ENCODE measurements at places on chromosomes 16 and 17. TPM values are rescaled to one million over a fixed set of nuclear protein-coding genes. Genes with fewer than 3 reads are reported as not detected.

DNA sequence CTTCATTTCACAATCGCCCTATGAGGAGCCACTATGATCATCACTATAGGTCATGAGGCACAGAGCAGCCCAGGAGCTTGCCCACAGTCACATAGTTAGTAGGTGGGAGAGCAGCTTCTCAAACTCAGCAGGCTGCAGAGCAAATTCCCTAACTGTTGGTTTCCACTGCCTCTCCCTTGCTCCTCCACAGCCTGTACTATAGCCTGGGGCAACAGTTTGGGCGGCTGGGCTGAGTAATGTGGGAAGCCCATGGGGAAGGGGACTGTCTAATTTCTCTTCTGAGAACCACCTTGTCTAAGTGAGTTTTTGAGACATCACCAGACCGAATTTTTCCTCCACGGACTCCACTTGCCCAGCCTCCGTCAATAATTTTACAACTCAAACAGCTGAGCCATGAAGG, 73.4 kb upstream of the GPR139 start:
- no peak for DNase-seq

DNA sequence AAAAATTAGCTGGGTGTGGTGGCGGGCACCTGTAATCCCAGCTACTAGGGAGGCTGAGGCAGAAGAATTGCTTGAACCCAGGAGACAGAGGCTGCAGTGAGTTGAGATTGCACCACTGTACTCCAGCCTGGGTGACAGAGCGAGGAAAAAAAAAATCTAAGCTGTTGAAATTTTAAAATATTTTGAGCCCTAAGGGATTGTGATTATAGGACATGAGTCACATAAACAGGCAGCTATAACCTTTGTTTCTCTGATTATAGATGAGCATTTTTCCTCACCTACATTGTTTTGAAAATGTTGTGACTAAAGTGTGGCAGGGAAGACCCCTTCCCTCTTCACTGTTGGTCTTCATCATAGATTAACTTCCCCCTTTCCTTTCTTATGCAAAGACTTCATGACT, 135.5 kb downstream of the MGAT5B start:
- no peak for DNase-seq

GRCh38 chr16:89956505-89957215, 8.1 kb downstream of the DEF8 start:
- no peak for DNase-seq

DNA sequence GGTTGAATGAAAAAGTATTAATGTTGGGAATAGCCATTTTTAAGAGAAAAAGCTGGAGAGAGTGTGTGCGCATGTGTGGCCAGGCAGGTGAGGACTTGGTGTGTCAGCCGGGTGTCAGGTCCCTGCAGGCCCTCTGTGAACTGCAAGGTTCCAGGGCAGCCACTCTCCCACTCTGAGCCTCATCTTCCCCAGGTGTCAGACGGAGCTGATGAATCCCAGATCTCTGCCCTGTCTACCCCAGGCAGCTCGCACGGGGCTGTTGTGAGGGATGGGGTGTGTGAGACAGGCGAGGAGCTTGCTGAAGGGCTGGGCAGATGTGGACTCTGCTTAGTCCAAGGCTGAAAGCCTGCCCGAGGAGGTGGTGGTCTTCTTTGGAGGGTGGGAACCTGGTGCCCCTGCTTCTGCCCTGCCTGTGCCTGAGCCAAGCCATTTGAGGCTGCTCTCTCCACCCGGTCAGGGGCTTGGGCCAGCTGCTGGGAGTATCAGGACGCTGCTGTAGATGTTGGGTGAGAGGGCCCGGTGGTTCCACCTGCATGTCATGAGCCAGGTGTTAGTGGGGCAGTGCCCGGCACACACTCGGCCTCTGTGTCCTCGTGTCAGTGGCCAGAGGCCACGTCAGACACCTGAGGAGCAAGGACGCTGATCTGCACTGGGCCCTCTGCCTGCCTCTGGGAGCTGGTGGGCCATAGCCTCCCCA, 122.4 kb downstream of the RAB11FIP4 start:
- DNase-seq = no peak

DNA sequence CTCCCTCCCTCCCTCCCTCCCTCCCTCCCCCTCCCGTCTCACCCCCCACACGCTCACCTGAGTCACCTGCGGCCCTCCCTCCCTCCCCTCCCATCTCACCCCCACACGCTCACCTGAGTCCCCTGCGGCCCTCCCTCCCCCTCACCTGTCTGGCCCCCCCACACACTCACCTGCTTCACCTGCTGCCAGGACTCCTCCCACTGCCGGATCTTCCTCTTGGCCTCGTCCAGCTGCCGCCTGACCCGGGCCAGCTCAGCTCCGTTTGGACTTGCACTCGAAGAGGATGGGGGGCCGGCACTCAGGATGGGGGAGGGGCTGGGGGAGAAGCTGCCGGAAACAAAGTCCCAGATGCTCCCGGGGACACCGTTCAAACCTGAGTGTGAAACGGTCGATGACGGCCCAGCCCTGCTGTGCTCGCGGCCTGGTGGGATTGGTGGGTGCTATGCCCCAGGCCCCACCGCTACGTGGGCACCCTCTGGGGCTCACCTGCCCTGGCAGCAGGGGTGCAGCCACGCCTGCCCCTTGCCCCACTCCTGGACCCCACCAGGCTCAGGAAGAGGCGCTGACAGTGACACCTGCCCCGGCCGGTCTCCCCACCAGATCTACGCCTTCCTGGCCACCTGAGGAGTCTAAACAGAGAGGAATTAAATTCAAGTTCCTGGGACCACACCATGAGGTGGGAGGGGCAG, 15.9 kb downstream of the GNPTG start:
- no peak for DNase-seq

GRCh38 chr17:48127371-48128051, 19.9 kb downstream of the SNX11 start:
- DNase-seq = no peak

DNA sequence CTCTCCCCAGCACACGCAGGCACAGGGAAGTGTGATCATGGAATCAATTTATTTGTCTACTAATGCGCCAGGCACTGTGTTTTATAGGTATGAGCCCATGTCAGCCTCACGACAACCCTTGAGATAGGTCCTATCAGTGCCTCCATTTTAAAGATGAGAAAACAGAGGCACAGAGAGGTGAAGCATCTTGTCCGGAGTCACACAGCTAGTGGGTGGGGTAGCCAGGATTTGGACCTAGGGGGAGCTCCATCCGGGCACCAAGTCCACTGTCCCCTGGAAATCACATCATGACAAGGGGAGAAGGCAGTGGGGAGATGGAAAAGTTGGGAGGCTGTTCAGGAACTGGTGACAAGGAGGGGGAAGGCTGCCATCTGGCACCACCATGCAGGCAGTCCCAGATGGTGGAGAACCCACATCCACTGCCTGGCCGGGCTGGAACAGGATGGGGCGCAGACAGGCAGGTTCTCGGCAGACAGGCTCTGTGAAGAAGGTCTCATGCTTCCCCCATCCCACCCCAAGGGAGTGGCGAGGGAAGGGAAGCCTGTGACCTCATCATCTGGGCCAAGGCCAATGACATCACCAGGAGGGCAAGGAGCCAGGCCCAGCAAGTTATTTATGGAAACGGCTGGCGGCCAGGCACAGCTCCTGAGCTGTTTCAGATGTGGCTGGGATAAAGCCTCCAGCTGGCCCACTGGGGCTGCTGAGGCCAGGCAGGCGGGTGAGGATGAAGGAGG, 126.0 kb upstream of the SDK2 start:
- DNase-seq = peak; percentile 4

DNAJA2 gene
- 49.4 TPM for total RNA-seq

SLC12A4 gene
- 31.8 TPM for total RNA-seq

DNA sequence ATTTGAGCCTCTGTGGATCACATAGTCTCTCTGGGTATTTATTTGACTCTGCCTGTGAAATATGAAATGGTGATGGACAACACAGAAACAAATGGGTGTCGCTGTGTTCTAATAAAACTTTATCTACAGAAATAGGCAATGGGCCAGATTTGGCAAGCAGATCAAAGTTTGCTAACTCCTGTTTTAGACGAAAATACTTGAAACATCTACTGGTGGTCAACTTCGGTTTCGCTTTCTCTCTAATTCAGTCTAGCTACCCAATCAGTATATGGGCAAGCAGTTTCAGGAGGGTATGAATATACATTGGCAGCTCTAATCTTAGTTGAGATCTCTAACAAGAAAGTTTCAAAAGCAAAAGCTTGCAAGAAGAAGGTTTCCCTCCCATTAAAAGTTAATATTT, 60.1 kb upstream of the DYNLRB2 start:
- DNase-seq = no peak

GRCh38 chr16:12617401-12617819, 186.3 kb downstream of the CPPED1 start:
- no peak for DNase-seq

GRCh38 chr16:78955206-78955605, 645.3 kb downstream of the MAF start:
- DNase-seq = no peak

DNA sequence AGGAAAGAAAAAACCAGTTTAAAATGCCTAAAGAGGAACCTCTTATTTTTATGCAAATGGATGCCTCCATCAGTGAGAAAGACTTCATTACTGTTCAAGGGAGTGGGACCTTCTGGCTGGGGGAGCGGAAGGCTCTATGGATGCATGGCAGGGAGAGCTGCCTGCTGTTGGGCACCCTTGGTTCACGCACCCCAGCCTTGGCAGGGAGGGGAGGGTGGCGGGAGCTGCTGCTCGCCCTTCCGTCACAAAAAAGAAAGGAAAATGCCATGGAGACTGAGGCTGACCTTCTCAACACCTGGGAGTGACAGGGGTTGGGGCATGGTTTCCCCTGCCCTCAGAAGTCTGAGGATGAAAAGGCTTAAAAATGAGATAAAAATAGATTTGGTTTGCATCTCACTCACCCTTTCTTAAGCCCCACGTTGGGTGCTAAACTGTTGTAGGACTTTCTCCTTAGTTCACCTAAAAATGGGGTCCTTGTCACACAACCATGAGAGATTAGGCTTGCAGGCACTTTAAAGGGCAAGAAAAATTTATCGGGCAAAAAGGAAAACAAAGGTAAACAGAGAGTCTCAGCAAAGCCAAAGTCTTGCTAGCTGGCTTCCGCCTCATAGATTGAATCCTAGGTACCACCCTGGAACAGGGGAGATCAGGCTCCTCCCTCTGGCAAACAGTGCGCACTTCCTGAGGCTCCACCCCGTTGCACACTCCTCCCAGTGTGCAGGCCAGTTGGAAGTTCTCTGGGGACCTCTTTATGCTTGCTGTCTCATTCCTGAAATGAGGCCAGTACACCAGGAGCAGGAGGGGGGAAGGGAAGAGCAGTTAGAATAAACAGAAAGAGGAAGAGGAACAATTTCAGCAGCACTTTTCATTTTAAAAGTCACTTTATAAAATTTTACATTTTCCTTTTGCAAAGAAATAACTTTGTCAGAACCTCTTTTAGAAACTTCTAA, 31.6 kb downstream of the PHKB start:
- DNase-seq = no peak

KRTAP9-9 gene
- total RNA-seq = not detected

DNA sequence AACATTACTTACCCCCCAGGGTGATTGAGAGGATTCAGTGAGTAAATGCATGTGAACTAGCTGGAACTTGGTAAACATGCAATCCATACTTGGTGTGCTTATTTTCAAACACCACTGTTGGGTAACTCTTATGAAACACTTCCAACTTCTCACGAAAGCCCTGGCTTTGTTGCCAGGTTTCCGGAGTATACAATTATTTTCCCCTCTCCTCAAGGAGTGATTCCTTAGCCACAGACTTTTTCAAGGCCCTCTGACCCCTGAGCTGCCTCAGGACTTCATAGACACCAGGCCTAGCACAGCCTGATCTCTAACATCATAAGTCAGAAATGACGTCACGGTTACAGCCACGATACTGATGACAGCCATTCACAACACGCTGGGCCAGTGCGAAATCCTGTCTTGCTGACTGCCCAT, 27.6 kb downstream of the HSD17B2 start:
- no peak for DNase-seq

- DNase-seq = no peak
Observed at GRCh38 chr17:83010206-83011200, 68.9 kb upstream of the METRNL start.

ESRP2 gene
- total RNA-seq = 27.0 TPM

GRCh38 chr16:22053921-22054341, 38.4 kb upstream of the VWA3A start:
- no peak for DNase-seq

- DNase-seq = no peak
Observed at GRCh38 chr17:70378076-70378475, 208.7 kb downstream of the KCNJ2 start.

- no peak for DNase-seq
Observed at GRCh38 chr16:82133798-82134197, 36.2 kb downstream of the MPHOSPH6 start.

DNA sequence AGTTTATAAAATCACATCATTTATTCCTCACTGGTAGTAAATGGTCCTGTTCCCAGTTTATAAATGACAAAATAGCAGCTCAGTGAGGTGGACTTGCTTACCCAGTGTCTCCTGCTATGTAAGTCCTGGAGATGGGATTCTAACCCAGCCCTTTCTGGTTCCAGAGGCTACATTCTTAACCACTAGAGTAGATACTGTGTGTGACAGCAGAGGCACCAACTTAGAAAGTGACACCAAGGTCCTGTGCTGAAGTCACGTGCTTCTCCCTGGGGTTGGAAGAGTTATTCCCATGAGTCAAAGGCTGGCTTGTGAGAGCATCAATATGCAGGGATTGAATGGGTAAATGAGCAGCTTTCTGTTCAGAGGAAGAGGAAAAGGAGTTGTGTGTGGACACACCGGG, 167.3 kb upstream of the IRX3 start:
- no peak for DNase-seq

GRCh38 chr17:4591529-4591928, 7.2 kb downstream of the SMTNL2 start:
- no peak for DNase-seq

- no peak for DNase-seq
Observed at GRCh38 chr17:79833110-79833450, 6.2 kb downstream of the CBX4 start.

GRCh38 chr17:42578282-42578869, 847 bp upstream of the PSMC3IP start:
- peak; percentile 24 for DNase-seq

SEPTIN12 gene
- not detected for total RNA-seq

GRCh38 chr17:8051831-8052230, 13.0 kb downstream of the ALOX15B start:
- DNase-seq = no peak

GRCh38 chr17:78344666-78345065, 15.2 kb downstream of the SOCS3 start:
- DNase-seq = no peak

DNA sequence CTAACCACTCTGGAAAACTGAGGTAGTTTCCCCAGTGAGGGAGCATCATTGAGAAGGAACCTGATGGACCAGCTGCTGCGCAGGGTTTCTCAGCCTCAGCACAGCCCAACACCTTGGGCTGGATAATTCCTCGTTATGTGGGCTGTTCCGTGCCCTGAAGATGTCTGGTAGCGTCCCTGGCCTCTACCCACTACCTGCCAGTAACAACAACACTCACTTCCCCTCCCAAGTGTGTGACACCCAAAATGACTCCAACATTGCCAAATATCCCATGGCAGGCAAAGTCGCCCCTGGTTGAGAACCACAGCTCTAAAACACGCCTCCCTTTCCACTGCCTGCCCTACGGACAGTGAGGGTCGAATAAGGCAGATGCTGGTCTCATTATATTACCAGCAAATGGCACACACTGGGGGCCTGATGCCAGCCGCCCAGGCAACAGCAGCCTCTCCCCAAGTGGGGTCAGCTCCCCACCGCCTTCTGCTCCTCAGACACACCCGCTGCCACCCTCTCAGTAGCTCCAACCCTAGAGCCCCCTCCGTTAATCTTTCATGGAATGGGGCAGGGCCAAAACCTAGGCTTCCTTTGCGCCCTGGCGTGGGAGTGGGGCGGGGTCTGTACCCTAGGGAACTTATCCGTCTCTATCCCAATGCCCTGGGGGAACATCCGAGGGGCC, 1.0 kb downstream of the RHBDF2 start:
- DNase-seq = no peak

- DNase-seq = no peak
Observed at GRCh38 chr17:56629531-56630075, 36.1 kb downstream of the NOG start.

All from Panc1 (cell line).